H7 (cell line): ENCODE measurements at places on chromosomes 3 and 15. TPM values are rescaled to one million over a fixed set of nuclear protein-coding genes. Genes with fewer than 3 reads are reported as not detected.

- peak; percentile 25 for DNase-seq
Measured at GRCh38 chr3:115836944-115837343, 213.6 kb downstream of the GAP43 start.

- DNase-seq: no peak
Measured at GRCh38 chr3:134743006-134743405, 52.1 kb upstream of the EPHB1 start.

OR5H2 gene
- not detected in 2 replicates for total RNA-seq

PIK3CA gene
- total RNA-seq: 10.7 and 13.3 TPM in 2 replicates
